IPS-NIHi11 (cell line): ENCODE measurements at places on chromosomes 1 and 21.

DNA sequence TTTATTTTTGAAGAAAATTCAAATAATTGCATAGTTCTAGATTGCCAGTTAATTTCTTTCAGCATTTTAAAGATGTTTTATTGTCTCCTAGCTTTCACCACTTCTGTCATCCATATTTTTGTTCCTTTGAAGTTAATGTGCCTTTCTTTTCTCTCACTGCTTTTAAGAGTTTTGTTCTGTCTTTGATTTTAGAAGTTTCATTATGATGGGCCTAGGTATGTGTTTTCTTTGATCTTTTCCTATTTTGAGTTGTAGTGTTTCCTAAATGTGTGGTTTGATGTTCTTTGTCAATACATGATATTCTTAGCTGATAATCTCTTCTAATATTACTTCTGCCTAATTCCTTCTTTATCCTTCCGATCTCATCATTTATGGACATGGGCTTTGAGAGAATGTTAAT, 378.7 kb downstream of the DISC1 start:
- no peak for DNase-seq

DNA sequence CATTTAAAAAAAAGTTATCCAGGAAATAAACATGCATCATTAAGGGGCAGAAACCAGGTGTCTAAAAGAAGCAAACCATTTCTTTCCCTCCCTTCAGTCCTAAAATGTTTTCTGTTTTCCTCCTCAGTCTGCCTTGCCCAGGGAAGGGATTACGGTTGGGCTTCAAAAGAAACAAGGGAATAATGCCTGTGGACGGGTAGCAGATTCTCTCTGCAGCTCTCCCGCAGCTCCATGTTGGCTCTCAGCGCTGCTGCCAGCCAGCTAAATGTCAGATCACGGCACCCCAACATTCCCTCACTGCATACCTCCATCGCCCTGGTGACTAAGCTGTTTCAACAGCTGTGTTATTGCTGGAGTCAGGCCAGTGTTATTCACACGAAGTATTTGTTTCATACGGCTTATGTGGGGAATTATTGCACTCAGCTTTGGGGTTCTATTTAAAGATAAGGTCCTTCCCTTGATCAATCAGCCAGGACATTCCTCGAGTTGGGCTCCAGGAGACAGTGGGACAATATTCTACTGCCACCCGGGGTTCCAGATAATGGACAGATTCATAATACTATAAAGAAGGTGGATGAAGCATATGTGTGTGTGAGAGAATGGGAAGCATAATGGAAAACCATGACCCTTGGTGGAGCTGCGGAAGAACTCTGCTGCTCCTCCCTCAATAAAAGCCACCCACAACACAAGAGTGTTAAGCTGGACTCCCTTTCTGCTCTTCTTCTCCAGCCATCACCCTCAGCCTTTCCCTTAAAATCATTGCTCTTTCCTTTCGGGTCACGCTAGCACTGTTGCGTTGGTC, 58.2 kb downstream of the WLS start:
- peak; percentile 30 for DNase-seq

DNA sequence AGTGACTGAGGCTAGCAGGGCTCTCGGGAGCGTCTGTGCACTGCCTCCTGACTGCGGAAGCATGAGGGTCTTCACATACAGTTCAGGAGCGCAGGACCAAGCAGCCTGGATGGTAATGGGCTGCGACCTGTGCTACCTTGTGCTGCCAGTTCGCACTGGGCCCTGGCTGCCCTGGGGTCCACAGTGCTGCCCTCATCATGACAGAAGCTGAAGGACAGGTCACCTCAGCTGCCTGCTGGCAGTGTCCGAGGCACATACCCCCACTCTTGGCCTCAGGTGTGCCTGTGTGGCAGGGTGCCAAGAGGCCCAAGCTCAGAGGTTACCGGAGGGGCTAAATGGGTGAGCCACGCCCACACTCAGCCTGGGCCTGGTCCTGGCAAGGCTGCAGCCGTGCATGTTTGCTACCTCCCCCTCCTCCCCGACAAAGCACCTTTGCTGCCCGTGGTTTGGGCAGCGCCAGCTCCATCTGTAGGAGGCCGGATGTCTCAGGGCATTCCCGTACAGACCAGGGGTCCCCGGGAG, 4.4 kb downstream of the JMJD4 start:
- no peak for DNase-seq

DNA sequence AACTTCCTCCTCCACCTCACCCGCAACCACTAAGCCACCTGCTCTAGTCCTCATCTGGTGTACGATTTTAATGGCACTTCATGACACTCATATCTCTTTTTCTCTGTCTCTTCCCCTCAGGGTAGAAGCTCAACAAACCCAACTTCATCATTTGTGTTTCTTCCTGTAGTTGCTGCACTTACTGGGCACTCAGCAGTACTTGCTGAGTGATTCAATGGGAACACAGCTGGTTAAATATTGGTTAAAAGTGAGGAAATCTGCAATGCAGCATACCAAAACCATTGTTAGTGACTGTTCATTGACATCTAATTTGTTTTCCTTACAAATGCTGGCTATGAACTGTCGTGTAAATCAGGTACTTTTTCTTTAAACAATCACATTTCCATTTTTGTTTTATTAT, 541.1 kb upstream of the PRMT6 start:
- DNase-seq: no peak

DNA sequence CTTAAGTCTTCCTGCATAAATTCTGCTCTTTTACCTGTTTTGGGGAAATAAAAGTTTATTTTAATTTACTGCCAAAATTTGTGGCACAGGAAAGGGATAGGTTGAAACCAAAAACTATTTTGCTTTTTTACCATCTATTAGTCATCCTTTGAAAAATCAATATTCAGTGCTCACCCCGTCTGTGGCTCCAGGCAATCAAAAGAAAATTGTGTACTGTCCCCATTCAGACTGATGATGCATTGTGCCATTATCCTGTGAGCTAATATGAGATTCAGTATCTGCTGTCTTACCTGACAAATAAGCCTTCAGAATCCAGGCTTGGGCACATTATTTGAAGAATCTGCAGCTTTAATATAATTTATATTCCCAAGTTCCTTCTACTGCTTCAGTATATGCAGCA, 650.7 kb downstream of the KIF26B start:
- no peak for DNase-seq

DNA sequence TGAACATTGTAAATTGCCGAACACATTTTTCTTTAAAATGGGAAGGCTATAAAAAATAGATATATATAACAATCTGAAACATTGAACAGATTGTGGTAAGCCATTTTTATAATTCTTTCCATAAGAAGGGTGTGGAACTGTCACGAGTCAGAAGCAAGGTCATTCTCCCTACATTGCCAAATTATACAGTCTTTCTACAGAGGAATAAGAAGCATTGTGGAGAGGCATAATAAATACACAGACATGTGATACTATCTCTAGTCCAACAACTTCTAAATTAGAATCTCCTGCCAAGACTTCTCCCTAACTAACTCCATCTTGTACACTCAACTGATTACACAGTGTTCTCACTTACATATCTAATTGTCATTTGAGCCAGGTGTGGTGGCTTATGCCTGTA, 227.9 kb downstream of the CENPF start:
- no peak for DNase-seq

DNA sequence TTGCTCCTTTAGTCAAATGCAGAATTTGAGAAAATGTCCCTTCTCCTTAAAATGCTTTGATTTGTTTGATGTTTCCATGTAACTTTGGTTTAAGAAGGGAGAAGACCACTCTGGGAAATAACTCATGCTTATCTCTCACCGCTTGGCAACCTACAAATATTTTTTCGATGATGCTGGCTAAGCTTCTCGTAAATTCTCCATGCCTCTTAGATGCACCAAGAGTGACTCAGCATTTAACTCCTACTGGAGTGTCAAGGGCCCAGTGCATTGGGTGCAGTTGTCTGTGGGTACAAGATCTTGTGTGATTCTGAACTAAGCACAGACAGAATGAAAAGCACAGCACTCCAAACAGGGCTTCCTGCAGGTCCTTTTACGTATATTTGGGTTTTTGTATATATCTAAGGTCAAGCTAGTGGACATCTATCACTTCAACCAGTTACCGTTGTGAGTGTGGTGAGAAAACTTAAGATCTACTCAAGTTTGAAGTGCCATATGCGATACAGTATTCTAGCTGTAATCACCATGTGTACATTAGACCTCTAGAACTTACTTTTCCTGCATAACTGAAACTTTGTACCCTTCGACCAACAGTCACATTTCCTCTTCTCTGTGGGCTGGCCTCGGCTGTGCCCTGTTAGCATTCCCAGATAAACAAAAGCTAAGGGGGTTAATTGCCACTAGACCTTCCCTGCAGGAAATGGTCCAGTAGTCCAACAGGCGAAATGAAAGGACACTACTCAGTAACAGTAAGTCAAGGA, 55.8 kb downstream of the COL18A1 start:
- DNase-seq: no peak

DNA sequence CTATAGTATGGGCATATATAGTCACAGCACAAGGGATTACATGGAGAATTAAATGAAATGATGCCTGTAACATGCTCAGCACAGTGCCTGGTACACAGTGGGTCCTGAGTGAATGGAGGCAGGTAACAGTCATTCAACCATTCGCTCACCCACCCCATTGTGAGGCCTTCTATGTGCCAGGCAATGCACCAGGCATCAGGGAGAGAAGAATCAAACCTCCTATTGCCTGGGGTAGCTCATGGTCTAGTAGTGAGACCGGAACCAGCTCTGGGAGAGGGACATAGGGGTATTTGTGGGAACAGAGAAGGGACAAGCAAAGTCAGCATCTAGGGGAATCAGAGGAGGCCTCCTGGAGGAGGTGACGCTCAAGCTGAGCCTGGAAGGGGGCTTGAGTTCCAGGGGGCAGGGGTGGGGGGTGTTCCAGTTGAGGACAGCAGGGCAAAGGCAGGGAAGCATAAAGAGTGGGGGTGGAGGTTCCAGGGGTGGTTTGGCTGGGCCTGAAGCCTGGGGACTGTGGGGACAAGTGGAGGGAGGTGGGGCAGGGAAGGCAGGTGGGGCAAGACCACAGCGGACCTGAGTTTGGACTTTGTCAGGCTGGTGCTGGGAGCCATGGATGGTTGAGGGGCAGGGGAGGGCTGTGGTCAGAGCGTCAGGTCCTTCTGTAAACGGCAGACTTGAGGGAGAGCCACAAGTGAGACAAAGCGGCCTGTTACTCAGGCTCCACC, 591.6 kb downstream of the PTPRU start:
- no peak for DNase-seq

GRCh38 chr1:119253366-119253765, 112.9 kb upstream of the WARS2 start:
- no peak for DNase-seq

DNA sequence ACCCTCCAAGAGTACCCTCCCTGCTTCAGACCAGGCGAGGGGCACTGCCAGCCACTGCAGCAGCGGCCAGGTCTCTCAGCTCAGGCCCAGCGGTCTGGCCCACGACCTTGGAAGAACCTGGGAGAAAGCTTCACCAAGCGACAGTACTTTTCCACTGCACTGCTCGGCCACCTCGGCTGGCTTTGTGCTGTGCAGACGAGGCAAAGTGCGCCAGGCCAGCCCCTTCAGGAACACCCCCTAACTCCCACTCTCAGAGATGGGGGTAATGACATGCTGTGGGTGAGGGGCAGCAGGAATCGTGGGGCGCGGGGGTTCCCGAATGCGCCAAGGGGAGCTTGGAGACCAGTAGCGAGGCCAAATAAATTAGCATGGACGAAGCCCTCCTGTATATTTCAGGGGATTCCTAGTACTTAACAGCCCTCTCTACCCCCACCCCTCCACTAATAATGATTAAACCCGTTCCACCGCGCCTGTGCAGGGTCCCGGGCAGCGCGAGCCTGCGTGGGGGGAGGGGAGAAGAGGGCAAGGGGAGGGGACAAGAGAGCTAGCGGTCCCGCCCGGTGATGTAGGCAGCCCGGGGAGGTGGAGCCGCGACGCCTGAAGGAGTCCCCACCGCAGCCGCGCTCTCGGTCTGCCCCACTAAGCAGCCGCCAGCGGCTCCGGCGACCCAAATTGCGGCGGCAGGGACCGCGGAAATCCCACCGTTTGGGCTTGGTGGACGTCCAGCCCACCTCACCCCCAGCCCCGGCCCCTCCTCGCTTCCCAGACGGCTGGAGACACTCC, at the start of gene FAM43B:
FAM43B (plus strand) TSS at position 629 of the 783 bp plus-strand sequence. CDS start 401 bp downstream, outside the sequence.
- peak; percentile 84 for DNase-seq

GRCh38 chr1:235450433-235450832, 53.8 kb downstream of the B3GALNT2 start:
- no peak for DNase-seq

- no peak for DNase-seq
Observed at GRCh38 chr21:15860541-15860940, 130.8 kb downstream of the USP25 start.

- peak; percentile 39 for DNase-seq
Observed at GRCh38 chr1:54342288-54342687, 63.9 kb downstream of the SSBP3 start.

DNA sequence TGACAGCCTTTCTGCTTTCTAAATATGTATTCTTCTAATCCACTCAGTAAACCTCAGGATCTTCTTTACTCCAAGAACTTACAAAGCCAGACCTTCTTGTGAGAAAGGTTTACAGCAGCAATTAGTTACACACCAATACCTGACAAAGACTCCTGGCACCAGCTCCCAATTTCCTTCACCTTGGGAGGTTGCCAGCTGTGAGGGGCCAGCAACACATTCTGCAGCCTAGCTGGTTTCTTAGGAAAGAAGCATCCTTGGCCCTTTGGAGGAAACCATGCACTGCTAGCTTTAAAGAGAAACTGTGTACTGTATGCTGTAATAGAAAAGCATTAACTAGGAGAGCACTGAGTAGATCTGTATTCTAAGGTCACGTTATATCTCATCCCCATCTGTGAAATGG, 10.8 kb downstream of the FYB2 start:
- no peak for DNase-seq

DNA sequence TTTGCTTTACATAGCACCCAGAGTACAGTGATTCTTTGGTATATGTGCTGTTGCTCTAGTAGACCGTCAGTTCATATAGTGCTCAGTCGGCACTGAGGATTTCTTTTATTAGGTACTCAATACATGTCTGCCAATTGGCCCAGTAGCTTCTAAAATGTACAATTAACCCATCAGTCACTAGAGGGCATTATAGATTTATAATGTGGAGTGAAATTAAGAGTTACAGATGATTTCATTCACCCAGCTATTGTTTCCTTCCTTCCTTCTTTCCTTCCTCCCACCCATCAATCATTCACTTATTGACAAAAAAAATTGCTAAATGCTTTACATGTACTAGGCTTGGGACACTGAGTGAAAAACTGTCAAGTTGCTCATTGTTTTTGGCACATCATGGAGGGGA, 263.6 kb upstream of the USP24 start:
- DNase-seq: peak; percentile 50

- DNase-seq: no peak
Observed at GRCh38 chr1:163273766-163274441, 47.9 kb upstream of the NUF2 start.

GRCh38 chr1:72280131-72280530, 2.2 kb downstream of the NEGR1 start:
- DNase-seq: no peak

GRCh38 chr1:243489681-243490546, 234.1 kb downstream of the SDCCAG8 start:
- DNase-seq: no peak

GRCh38 chr1:152761609-152762213, 3.9 kb downstream of the KPRP start:
- no peak for DNase-seq

- DNase-seq: no peak
Observed at GRCh38 chr1:43031316-43032203, 72.9 kb upstream of the SLC2A1 start.
